ENCODE measurements at places on chromosomes 2 and 18.

DNA sequence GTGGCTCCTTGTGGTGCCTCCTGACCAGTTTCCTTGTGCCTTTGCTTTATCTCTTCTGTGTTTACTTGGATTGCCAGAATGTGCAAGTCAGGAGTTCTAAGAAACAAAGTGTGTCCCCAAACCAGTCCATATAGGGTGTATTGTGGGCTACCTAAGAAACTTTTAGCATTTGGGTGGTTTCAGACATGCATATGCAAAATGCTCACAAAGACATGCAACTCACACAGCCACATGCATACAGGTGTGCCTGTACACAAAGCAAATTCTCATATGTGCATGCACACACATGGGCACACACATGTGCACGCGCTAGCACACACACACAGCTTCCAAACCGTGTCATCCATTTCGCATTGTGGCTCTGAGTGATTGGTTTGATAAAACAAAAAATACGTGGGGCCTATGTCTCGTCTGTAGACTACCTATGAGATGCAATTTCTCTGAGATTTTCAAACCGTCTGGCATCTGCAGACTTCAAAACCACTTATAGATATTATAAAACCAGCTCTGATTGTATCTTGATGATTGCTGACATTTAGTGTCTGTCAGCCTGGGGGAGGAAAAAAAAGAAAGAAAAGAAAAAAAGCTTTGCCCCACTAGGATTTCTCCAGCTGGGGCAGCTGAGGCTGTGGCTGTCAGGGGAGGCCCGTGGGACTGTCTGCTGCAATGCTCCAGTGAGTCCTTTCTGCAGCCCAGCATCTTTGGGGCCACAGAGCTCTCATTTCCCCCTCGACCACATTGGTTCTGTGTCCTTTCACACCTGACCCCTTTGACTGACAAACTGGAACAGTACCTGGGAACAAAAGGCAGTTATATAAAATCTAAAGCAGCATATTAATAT, 556.1 kb downstream of the CMPK2 start:
- H3K36me3 ChIP-seq, result no peaks in the 10 kb centered on the region
- H3K27me3 ChIP-seq, result no peaks in the 10 kb centered on the region
- DNase-seq, result no peak

- H3K27ac ChIP-seq, result no peak overlapping the region
- DNase-seq, result no peak
- H3K4me1 ChIP-seq, result no peaks in the 10 kb centered on the region
- H3K36me3 ChIP-seq, result no peaks in the 10 kb centered on the region
Measured at GRCh38 chr2:138626148-138626547, 124.6 kb downstream of the SPOPL start.

- no peak for DNase-seq
- no peaks in the 10 kb centered on the region for H3K27me3 ChIP-seq
- no peaks in the 10 kb centered on the region for H3K4me1 ChIP-seq
- no peaks in the 10 kb centered on the region for H3K36me3 ChIP-seq
Measured at GRCh38 chr2:198055716-198056115, 251.3 kb downstream of the PLCL1 start.

DNA sequence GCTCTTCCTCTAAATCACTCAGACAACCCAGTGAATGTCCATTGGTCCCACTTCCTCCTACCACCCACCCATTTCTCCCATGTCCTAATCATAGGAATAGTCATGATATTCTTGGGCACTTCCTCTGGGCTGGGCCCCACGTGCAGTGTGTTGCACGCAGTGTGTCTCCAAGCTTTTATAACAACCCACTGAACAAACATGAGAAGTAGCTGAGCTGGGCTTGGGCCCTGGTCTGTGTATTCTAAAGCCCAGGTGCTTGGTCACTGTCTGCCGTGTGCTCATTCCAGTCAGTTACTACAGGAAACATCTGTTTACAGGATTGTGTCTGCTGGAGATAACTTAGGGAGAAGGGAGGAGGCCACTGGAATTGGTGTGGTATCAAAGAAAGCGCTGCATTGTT, 64.2 kb upstream of the THOC1 start:
- H3K27ac ChIP-seq, result peak overlapping the region; percentile 5
- no peak for DNase-seq
- H3K4me1 ChIP-seq, result no peaks in the 10 kb centered on the region
- no peaks in the 10 kb centered on the region for H3K36me3 ChIP-seq
- H3K27me3 ChIP-seq, result no peaks in the 10 kb centered on the region

- H3K4me3 ChIP-seq, result no peak overlapping the region
- H3K27ac ChIP-seq, result no peak overlapping the region
- H3K4me1 ChIP-seq, result no peaks in the 10 kb centered on the region
Measured at GRCh38 chr2:178718988-178719387, 88.2 kb downstream of the TTN start.

- H3K27ac ChIP-seq, result no peak overlapping the region
- H3K27me3 ChIP-seq, result no peaks in the 10 kb centered on the region
- no peaks in the 10 kb centered on the region for H3K4me1 ChIP-seq
- H3K36me3 ChIP-seq, result no peaks in the 10 kb centered on the region
- DNase-seq, result no peak
Measured at GRCh38 chr2:31122133-31122532, 16.1 kb downstream of the GALNT14 start.

DNA sequence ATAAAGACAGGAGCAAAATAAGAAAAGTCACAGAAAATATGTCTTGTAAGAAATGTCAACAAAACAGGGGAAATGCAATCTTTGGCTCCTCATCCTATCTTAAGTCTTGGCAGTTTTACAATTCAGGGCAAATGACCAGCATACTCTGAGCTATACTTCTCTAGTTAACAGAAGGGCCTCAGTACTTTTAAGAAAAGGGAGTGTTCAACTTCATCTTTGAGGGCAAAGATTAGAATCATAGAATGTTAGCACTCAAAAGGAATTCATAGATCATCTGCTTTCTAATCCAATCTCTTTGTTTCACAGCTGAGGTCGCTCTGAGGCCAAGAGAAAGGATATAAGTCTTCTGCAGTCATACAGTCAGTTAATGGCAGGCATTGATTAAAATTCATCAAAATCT, 174.0 kb upstream of the NT5C1B start:
- H3K27me3 ChIP-seq, result no peaks in the 10 kb centered on the region
- no peaks in the 10 kb centered on the region for H3K36me3 ChIP-seq
- no peak overlapping the region for H3K27ac ChIP-seq
- H3K4me3 ChIP-seq, result no peak overlapping the region
- no peak for DNase-seq
- no peaks in the 10 kb centered on the region for H3K4me1 ChIP-seq
